ENCODE measurements at places on chromosomes 5 and 9.
A peak's percentile ranks its signal among the peaks of the same experiment; 100 is the strongest.

GRCh38 chr5:32490972-32491557 is 46.5 kb upstream of the ZFR start:
- no peak for DNase-seq

- DNase-seq, result no peak
Measured at GRCh38 chr5:171848911-171849520, 63.4 kb downstream of the SMIM23 start.

DNA sequence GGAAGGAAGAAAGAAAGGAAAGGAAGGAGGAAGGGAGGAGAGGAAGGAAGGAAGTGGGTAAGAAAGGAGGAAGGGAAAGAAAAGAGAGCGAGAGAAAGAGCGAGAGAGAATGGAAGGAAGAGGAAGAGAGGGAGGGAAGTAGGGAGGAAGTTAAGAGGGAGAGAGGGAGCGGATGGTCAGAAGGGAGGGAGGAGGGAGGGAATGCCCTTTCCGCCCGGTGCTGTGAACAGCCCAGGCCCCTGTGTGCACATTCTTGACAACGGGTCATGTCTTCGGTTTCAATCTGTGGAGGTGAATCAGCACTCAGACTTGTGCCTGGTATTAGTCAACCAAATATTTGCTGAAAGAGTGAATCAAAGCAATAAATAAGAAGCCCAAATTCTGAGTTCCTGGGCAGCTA is 39.2 kb downstream of the PRUNE2 start:
- DNase-seq, result no peak

GRCh38 chr9:93896496-93897033 is 58.6 kb downstream of the BARX1 start:
- DNase-seq, result no peak

DNA sequence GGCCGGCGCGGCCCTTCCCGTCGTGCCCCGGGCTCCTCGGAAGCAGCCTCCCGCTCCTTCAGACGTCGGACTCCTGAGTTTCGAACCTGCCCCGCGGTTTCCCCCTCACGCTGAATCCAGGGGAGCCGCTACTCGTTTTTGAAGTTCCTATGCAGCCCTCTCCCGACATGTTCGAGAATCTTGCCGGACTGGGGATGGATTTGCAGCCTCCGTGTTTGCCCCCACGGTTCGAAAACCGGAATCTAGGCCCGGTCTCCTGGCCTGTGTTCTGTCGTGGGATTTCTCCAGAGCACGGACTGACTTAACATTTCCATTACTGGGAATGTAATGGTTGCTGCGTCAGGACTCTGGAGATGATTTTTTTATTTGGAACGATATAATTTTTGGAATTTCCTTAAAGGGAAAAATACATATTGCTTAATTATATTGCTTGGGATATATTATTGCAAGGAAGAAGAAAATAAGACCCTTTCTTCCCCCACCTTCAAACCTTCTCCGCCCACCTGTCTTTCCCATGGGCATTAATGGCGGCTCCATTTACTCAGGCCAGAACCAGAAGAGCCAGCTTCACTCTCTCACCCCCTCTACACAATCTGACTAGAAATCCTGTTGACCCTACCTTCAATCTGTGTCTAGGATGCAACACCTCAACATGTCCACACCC is 8.5 kb upstream of the MGAT1 start:
- DNase-seq, result no peak

DNA sequence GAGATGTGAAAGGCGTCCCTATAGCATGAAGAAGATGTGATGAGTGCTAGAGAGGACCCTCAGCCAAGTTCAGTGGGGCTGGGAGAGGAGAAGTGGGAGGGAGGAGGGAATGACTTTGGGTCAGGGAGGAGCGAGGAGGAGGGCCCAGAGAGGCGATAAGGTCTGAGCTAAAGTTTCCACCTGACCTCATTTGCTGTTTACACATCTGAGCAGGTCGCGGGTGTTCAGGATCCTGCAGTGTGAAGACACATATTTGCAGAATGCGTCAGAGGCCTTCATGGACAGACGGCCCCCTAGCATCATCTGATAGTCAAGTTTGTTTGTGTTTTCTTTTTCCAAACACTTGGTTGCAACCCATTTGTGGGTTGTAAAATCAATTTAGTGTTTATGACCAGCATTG is 18.9 kb upstream of the IGFBPL1 start:
- no peak for DNase-seq

GRCh38 chr9:133906932-133907910 is 84.9 kb downstream of the VAV2 start:
- no peak for DNase-seq

DNA sequence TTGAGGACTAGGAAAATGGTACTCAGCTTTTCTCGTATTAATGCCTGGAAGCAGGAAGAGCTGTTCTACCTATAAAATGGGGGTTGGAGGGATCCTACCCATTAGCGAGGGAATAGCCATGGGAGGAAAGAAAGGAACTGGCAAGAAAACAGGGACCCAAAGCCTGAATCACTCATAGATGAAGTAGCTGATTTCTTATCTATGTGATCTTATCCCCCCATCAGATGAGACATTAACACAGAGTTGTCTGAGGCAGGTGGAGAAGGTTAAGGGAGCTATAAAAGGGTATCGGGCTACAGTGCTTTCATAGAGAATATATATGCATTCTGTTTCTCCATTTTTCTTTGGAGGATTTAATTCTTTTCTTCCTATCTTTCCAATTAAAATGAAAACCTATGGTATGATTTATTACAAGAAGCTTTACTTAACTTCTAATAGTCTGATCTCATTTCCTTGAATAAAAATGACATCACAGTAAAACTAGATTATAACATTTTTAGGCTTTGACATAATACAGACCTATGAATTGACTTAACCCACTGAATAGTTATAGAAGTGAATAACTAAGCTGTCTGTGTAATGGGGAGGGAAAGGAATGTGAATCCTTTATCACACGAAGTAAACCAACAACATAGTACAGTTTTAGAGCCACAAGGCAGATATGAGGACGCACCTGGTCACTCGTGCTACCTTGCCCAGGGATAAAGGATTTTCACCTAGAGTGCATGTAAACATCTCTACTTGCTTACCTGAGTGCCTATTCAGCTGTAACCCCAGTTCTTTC is 39.0 kb downstream of the IQGAP2 start:
- no peak for DNase-seq

GRCh38 chr9:93111371-93112115 is 15.5 kb downstream of the CARD19 start:
- no peak for DNase-seq

GRCh38 chr5:148482697-148483462 is 99.1 kb downstream of the FBXO38 start:
- DNase-seq, result peak; percentile 41

DNA sequence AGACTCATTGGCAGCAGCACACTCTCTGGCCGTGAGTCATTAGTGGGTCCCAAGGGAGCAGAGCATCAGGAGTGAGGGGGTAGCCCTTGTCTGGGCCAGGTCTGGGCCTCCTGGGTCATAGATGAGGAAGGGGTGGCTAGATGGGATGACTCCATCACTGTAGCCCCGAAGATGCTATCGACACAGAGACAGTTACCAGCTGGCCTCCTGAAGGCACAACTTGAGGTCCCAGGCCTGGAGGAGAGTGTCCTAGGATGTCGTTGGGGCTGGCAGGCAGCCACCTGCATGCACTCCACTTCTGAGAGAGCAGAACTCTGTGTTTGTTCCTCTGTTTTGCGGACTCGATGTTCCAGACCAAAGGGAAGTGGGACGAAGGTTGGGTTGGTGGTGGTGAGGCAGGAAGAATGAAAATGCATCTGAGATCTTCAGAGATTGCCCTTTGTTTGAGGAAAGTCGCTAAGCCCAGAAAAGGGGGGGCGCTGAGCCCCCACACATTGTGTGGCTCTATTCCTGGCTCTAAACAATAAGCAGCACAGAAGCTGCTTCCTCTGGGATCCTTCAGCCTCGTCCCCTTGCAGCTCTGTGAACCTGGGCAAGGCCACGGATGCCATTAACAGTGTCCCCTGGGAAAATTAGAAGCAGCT is 4.7 kb downstream of the BTNL9 start:
- DNase-seq, result no peak

GRCh38 chr9:79537838-79538237 is 33.9 kb upstream of the TLE4 start:
- no peak for DNase-seq

DNA sequence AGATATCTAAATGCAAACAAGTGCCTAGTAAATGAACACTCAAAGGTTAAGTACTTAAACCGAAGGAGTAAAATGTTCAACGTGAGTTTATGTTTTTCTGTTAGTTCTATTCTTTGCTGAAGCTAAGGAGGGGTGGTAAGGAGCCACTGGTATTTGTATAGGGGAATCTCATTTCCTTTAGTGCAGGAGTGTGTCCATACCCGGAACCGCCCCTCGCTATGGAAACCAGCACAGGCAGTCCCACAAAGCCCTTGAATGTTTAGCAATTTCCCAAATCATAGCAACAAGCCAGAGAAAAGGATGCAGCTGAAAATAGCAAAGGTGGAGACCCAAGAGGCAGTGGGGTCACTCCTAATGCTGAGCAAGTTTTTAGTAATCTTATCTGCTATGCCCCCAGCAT is 78.8 kb upstream of the STK32A start:
- no peak for DNase-seq

DNA sequence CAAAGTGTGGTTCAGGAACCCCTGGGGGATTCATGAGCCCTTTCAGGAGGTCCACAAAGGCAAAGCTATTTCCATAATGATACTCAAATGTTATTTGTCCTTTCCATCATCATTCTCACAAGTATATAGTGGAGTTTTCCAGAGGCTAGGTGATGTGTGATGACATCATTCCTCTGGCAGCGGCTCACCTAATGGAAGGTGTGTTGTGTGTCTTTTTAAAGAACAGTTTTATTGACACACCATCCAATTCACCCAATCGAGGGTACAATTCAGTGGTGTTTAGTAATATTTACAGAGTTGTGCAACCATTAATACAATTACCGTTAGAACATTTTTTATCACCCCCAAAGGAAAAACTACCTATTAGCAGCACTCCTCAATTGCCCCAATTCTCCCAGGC is 9.7 kb downstream of the NANS start:
- no peak for DNase-seq

GRCh38 chr5:149201121-149201637 is 59.9 kb downstream of the ABLIM3 start:
- DNase-seq, result no peak

DNA sequence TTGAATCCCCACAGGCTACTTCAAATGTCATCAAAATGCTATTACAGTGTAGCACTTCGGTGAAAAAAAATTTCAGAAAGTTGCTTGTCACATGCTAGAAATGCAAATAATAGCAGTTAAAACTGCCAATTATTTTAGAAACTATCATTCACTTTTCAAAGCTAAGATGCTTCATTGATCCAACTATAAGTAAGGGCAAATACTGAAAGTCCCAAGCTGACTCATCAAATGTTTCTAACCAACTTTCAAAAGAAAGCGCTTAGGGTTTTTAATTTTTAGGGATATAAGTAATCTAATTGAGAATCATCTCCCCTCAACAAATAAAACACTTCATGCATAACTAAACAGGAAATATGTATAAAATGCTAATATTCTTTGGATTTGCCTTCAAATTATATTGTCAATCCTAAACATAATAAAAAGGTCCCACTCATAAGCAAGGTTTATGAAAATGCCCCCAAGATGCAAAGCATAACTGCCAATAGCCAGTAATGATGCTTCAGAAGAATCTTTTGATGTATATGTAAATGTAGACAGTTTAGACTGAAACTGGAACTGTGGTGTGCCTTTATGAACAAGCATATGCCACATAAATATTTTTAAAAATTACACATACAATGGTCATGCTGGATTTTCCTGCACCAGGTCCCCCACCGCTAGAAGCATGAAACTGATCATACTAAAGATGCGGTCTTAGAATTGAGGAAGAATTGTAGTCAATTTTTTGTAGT is 12.2 kb downstream of the ACTL7A start:
- no peak for DNase-seq

DNA sequence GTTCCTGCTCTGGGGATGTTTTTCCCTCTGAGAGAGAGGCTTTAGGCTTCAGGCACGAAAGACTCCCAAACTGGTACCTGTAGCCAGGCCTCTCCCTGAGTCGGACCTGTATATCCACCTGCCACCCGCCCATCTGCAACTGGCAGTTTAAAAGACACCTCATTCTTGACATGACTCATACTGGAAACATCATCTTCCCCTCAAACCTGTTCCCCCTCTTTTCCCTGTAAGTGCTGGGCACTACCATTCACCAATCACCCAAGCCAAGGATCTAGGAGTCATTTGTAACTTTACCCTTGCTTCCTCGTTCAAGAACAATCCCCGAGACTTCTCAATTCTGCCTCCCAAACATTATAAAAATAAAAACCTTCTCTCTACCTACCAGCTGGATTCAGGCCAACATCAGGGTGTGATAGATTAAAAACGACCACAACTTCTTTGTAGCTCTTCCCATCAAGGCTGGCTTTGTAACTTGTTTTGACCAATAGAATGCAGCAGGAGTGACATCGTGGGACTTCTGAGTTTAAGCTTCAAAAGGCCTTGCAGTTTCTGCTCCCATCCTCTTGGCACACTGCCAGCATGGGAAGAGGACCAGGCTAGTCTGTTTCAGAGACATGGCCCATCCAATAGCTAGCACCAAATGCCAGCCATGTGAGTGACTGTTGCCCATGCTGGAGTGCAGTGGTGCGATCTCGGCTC is 1.8 kb upstream of the WDR31 start:
- no peak for DNase-seq

GRCh38 chr5:38780945-38781344 is 64.9 kb upstream of the OSMR start:
- no peak for DNase-seq

DNA sequence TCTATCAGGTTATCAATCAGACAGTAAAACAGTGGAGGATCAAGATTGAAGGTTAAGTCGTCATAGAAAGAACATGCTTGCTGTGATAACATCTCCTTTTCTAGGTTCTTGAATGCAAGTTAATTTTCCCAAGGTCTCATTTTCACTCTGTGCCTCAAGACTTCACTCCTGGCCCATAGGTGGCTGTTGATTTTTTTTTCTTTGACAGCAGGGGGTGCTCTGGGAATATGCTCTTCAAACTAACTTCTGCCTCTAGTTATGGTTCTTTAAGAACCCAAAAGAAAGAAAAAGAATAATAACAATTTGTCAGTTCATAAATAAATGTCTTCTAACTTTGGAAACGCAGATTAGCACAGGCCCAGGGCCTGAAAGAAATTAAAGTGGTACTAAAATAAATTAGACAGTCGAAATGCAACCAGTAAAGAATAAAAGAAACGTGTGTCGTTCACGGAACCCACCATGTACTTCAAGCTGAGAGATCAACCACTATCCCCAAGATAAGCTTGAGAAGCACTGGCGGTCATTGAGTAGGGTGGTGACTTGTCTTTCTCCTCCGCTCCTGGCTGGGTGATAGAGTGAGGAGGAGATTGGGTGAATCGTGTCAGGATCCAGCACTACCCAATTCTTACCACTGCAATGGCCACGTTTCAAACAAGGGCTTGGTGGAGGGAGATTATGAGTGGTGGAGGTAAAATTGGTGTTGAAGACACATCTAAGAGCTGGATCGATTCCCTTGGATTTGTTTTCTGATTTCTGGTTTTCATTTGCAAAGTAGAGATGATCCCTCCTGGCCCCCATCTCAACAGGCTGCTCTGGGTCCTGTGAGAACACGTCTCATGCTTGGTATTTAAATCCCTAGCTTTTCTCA is 93.4 kb upstream of the IRX4 start:
- no peak for DNase-seq

All from activated CD4-positive, alpha-beta T cell treated with anti-CD3 and anti-CD28 coated beads, Interleukin-2, amount 50 U/mL, for 4 hours (primary cell).